ENCODE measurements at places on chromosomes 2 and 18.
A peak's percentile ranks its signal among the peaks of the same experiment; 100 is the strongest.

DNA sequence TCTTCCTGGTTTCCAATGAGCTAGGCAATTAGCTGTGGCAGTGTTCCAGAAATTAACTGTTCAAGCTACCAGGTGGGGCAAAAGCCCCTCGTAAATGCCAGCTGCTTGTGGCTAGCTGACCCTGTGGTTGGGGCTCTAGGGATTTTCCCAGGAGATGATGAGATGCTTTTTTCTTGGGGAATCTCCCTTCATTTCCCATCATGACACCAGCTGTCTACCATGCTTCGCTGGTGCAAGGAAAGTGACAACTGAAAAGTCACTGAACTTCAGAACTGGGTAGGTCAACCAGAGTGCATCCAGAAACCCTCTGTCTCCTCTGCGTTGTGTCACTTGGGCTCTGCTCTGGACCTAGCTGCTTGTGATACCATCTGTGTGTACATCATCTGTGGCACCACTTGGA lies 386.5 kb upstream of the DCC start:
- DNase-seq: no peak

- no peak for DNase-seq
Observed at GRCh38 chr2:174332217-174332963, 2.4 kb upstream of the SP9 start.

GRCh38 chr2:3349211-3349693 lies 28.4 kb downstream of the EIPR1 start:
- DNase-seq: no peak

GRCh38 chr2:236768393-236769140 lies 198.9 kb downstream of the ACKR3 start:
- DNase-seq: no peak

- DNase-seq: no peak
Observed at GRCh38 chr2:30472326-30472725, 25.3 kb downstream of the LCLAT1 start.

- DNase-seq: no peak
Observed at GRCh38 chr18:10121786-10122515, 208.1 kb downstream of the VAPA start.

GRCh38 chr2:106272216-106272807 lies 78.2 kb upstream of the UXS1 start:
- no peak for DNase-seq

DNA sequence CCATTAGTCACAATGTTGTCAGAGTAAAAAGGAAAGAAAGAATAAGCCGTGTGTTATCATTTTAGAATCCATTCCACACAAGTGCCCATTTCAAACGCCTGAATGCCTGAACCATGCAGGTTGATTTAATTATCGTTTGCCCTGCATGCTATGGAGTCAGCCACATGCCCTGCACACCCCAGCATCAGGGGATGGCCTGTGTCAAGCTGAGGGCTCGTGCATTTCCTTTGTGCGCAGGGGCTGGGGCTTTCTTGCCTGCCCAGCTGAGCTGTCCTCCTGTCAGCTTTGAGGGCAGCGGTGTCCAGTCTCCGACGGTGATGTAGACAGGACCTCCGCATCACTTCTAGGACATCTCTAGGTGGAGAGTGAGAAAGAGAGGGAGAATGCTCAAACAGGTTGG lies 200.4 kb downstream of the TSN start:
- DNase-seq: no peak

DNA sequence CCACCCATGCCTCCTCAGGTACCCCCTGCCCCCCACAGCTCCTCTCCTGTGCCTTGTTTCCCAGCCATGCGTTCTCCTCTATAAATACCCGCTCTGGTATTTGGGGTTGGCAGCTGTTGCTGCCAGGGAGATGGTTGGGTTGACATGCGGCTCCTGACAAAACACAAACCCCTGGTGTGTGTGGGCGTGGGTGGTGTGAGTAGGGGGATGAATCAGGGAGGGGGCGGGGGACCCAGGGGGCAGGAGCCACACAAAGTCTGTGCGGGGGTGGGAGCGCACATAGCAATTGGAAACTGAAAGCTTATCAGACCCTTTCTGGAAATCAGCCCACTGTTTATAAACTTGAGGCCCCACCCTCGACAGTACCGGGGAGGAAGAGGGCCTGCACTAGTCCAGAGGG lies 803 bp upstream of the DES start:
- DNase-seq: no peak

DNA sequence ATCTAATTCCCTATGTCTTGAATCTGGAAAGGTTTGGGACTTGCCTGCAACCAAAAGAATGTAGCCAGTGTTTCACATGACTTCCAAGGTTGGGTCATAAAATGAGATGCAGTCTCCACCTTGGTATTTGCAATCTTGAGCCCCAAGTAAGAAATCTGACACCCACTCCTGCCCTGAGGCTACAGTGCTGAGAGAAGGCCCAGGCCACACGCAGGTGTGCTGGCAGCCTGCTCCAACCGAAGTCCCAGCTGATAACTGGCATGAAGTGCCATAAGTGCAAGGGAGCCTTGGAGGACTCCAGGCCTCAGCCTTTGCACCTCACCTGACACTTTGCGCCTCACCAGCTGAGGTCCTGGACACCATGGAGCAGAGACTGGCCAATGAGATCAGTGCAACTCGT lies 182.7 kb downstream of the ANAPC1 start:
- DNase-seq: no peak

- no peak for DNase-seq
Observed at GRCh38 chr2:70903641-70904340, 31.9 kb upstream of the ATP6V1B1 start.

- DNase-seq: peak; percentile 70
Observed at GRCh38 chr2:8543383-8544170, 138.3 kb upstream of the ID2 start.

GRCh38 chr2:222358876-222359275 lies 60.1 kb upstream of the PAX3 start:
- no peak for DNase-seq

- DNase-seq: no peak
Observed at GRCh38 chr18:50284255-50284885, 3.0 kb upstream of the MBD1 start.

DNA sequence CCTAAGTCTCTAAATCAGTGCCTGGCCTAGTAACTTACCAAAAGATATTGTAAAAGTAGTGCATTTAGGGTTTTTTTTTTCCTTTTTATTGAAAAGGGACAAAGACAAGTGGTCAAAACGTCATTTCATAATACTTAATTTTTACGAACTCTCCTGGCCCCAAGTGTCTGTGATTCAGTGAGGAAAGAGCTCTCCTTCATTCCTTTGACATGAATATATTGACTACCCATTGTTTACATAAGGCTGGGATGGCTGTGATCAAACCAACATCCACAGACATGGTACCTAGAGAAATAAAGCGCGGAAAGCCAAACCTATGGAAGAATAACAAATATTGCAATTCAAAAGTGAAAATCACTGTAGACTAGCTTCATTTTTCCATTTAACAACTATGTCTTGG lies 198.4 kb downstream of the BABAM2 start:
- no peak for DNase-seq

DNA sequence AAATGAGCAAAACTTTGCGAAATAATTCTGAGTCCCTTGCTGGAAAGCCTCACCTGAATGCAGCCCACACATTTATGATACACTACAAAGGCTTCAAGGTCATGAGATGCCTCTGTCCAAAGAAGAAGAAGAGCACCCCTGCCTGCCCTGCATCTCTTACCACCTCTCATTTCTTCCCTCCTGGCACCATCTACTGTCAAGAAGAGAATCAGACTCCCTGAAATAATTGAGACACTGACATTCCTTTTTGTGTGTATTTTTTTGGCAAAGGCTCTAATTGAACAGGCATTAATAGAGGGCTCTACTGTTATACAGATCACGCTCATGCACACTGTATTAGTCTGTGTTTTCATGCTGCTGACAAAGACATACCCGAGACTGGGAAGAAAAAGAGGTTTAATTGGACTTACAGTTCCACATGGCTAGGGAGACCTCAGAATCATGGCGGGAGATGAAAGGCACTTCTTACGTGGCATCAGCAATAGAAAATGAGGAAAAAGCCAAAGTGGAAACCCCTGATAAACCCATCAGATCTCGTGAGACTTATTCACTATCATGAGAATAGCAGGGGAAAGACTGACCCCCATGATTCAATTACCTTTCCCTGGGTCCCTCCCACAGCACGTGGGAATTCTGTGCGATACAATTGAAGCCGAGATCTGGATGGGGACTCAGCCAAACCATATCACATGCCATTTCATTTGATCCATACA lies 176.3 kb downstream of the ALPK2 start:
- DNase-seq: no peak

GRCh38 chr2:141515931-141516330 lies 614.9 kb downstream of the LRP1B start:
- no peak for DNase-seq

DNA sequence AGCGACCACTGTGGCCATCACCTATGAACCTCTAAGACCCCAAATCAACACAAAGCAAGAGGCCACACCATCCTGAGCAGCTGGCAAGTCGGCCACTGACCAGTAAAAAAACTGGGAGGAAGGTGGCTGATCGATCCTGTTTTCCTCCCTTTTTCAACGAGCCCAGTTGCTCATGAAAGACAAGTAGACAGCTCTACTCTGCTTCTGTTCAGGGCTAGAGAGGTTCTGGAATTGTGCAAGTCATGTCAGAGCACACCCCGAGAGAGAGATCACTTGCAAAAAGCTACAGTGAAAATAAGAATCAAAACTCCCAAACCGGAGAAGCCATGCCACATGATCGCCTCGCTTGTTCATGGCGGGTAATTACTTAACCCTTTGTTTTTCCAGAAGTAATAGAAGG lies 34.6 kb downstream of the ZNF516 start:
- DNase-seq: no peak

GRCh38 chr18:7084080-7085065 lies 33.2 kb downstream of the LAMA1 start:
- DNase-seq: no peak

- no peak for DNase-seq
Observed at GRCh38 chr2:185108588-185108987, 510.3 kb downstream of the ZNF804A start.

DNA sequence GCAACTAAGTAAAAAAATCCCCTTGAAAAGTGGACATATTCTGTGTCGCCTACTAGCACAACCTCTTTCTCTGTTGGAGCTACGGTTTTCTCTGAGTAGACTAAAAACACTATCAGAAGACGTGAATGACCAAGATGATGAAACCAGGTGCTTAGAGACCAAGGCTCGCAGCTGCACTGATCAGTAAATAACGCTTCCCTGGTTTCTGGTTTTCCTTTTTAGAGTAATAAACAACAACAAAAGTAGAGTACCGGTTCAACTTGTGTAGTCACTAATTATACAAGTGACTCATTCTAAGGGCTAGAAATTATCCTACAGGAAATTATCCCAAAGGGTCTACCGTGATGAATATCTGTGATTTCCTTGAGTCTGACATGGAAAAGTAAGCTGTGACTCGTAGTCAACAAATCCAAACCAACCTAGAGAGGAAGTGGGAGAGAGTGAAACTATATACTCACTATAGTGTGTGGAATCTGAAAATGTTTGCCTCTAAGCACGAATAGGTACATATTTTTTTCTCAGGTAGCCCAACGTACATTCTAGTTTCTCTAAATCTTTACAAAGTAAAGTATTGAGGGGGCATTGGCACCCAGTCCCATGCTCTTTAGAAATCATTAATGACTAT lies 17.8 kb downstream of the RASGRP3 start:
- no peak for DNase-seq

DNA sequence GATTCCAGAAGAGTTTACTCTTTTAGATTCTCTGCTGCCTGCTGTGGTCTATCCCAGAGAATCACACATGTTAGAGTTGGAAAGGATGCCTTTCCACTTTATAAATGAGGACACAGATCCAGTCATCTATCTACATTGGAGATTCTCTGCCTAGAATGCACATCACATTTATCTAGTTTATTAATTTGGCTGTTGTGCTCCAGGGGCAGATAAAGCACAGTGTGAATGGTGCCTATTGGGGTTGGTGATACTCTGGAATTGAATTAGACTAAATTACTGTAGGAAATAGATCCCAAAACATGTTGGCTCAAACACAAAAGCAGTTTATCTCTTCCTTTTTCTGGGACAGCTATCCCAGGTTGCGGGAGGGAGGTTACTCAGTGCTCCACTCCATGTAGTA lies 14.9 kb downstream of the SIX2 start:
- no peak for DNase-seq

DNA sequence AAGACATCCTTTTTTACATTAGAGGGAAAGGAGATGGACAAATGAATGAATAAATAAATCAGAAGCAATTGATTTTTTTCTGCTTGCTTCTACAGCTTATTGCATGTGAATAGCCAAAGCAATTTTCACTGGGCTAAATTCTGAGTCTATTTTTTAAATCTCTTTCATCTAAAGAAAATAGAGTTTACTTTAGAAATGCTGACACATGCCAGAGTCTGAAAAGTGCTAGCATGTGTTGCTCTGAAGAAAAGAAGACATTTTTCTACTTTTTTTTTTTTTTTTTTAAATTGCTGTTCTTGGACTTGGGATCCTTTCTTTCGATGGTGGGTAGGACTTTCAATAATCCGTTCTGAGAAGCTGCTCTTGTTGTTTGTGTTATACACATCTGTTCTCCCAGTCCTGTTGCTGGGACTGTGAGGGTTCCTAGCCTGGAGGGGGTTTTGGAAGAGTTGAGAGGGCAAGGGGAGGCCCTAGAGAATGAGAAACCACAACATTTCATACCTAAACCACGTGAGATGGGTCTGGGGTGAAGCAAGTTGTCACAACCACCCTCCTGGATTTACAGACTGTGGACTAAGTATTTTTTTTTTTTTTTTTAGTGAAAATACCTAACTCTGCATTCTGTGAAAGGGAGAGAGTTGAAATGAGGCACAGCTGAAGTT lies 193.5 kb downstream of the PRKCE start:
- DNase-seq: no peak

DNA sequence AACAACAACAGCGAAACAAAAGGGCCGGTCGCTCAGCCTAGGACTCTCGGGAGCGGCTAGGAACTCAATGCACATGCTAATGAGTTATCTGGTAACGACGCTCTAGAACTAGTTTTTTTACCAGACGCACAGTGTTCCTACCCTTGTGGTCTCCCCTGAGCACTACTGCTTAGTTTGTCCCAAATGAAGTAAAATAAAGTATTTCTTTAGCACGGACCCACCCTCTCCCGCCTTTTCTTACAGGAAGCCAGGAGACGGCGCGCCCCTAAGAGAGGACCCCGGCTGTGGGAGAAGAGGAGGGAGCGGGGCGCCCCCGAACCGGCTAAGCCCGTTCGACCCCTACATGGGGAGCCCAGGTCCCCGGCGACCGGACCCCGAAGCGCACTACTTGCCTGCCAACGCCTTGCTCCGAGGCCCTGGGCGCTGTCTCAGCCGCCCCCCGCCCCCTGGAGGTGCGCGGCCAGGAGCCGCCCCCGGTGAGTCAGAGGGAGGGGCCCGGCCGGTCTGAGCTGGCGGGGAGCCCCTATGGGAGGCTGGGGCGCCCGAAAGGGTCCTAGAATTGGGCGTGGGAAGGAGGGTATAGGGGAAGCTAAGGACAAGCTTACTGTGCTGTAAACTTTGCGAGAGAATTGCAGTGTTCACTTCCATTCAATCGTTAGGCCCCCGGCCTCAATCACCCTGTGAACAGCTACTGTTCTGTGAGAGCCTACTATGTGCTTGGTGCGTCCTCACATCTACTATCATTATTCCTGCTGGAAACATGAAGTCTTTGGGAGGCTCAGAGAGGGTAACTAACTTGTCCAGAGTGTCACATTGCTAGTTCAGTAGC lies 3.6 kb upstream of the CAPG start:
- DNase-seq: no peak

Data from GM12892 (cell line).